ENCODE measurements at places on chromosomes 5 and 9. TPM values are rescaled to one million over a fixed set of nuclear protein-coding genes. Genes with fewer than 3 reads are reported as not detected.

Gene SLC6A19
- not detected for total RNA-seq

Gene FRMD3
- 0.98 TPM for total RNA-seq

Gene FOXI1
- total RNA-seq, result not detected

Gene KIF12
- total RNA-seq, result not detected

Gene MED22
- total RNA-seq, result 49.6 TPM

Gene TMC1
- 0.75 TPM for total RNA-seq

Gene FAM151B
- 4.3 TPM for total RNA-seq

Gene SLC25A46
- total RNA-seq, result 25.2 TPM

Gene LCN12
- total RNA-seq, result 1.1 TPM

Gene TAF1L
- not detected for total RNA-seq

Gene EGFLAM
- 45.4 TPM for total RNA-seq

Gene ENTREP1
- not detected for total RNA-seq

Gene CCNO
- total RNA-seq, result 2.6 TPM

Data from A673 (cell line).